Activated naive CD8-positive, alpha-beta T cell treated with anti-CD3 and anti-CD28 coated beads for 36 hours (primary cell): ENCODE measurements at places on chromosomes 13 and 19. TPM values are rescaled to one million over a fixed set of nuclear protein-coding genes. Genes with fewer than 3 reads are reported as not detected.
A peak's percentile ranks its signal among the peaks of the same experiment; 100 is the strongest.

DNA sequence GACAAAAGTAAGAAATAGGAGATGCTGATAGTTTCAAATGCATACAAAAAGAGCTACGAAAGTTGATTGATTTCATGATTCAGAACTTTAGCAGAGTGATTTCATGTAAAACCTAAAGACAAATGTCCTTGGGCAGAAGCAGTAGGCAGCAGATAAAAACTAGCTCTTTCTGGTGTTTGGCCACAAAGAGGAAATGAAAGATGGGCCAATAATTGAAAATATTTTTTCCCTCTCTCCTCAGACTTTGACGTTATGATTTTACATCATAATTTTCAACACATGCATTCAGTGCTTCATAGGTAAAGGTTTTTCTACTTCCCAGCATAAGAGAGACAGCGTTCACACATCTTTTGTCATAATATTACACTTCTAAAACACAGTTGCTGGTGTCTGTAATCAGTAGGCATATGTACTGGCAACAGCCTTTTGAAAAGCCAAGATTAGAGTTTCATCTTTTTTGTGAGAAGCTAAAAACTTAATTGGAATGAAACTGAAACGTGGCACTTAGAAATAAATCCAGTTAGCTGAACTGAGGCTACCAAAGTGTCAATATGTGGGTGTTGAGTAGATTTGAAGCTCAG, 9.3 kb downstream of the SCEL start:
- no peak for DNase-seq

- no peak for DNase-seq
These were observed 33.4 kb downstream of the RFX2 start for GRCh38 chr19:6076675-6077463.

DNA sequence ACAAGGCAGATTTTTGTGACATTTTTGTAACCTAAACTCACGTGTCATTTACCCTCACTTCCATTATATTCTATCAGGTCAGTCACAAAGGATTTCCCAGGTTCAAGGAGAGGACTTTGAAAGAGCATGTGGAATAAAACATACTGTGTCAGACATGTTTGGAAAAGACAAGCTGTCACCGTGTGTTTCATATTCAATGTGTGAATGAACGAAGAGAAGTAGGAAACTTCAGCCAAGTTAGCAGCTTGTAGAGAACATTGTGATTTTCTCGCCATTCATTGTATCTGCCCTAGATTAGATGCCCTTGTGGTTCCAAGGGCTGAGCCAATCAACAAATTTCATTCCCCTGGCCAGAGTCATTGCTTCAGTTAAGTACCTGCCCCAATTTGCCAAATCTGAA, 2288.9 kb upstream of the PCDH20 start:
- no peak for DNase-seq

GRCh38 chr13:25153736-25154135, 18.4 kb downstream of the AMER2 start:
- no peak for DNase-seq

DNA sequence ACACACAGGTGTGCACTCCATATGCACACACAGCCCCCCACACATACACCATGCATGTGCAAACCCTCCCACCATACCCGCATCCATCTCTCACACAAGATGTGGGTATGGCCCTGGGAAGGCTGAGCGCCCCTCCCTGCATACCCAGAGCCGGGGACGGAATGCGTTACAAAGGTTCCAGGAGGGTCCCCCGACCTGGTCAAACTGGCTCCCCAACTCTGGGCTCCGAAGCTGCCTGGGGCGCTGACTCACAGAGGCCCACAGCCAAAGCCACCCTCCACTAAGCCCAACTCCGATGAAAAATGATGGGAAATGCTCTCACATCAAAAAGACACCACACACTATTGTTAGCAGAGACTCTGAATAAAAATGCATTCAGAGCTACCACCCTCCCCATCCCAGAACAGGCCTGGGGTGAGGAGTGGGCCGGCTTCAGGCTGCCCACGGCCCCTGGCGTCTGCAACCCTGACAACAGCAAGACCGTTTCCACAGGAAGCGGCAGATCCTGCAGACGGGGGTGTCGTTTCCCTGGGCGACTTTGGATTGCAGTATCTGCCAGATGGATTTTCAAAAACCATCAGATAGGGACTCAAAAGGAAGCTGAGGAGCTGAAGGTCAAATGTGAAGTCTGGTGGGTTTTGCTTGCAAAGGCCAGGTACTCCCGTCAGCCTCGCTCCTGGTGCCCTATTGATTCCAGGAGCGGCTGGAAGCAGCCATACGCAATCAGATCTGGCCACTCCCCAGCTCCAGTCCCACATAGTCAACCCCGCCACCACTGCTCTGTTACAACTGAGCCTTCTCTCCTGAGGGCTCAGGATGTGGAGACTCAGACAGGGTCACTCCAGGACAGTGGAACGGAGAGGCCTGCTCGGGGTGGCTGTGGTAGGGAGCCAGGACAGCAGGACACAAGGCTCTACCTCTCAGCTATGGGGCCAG, 14.3 kb downstream of the PEPD start:
- DNase-seq, result no peak

GRCh38 chr13:77326905-77327604, at the start of gene MYCBP2:
TSS of gene MYCBP2 (minus strand) at chr13:77327094. CDS start at chr13:77326775, 319 bp downstream.
- peak; percentile 96 for DNase-seq

DNA sequence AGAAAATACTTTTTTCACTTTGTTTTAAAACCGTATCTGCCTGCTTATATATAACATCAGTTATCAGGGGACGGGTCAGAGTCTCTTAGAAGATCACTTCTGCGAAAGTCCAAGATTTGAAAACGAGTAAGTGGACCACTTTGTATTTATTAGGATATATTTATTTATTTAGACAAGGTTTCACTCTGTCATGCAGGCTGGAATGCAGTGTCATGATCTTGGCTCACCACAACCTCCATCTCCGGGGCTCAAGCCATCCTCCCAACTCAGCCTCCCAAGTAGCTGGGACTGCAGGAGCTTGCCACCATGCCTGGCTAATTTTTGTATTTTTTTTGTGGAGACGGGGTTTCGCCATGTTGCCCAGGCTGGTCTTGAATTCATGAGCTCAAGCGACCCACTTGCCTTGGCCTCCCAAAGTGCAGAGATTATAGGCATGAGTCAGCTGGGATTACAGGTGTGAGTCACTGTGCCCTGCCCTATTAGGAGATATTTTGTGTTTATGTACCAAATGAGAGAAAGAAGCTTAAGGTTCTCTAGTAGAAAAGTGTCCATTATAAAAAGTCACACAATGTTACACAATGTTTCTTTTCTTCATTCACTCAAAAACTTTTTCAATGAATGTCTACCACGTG, 39.5 kb downstream of the RASL11A start:
- no peak for DNase-seq

LILRA5 gene
- total RNA-seq, result not detected

GARIN5B gene
- total RNA-seq, result not detected

LGALS7B gene
- not detected for total RNA-seq

ASF1B gene
- total RNA-seq, result 78.5 TPM

NLRP5 gene
- total RNA-seq, result not detected

FFAR2 gene
- total RNA-seq, result not detected

RPS19 gene
- 3,012 TPM for total RNA-seq
